ENCODE measurements at places on chromosomes 3 and 15. TPM values are rescaled to one million over a fixed set of nuclear protein-coding genes. Genes with fewer than 3 reads are reported as not detected.

- no peak for DNase-seq
Measured at GRCh38 chr3:176839466-176839865, 357.8 kb downstream of the TBL1XR1 start.

The GOLGA8N gene
- 2.4 TPM for total RNA-seq

- no peak for DNase-seq
Measured at GRCh38 chr15:101391431-101391830, 96.4 kb upstream of the SNRPA1 start.

DNA sequence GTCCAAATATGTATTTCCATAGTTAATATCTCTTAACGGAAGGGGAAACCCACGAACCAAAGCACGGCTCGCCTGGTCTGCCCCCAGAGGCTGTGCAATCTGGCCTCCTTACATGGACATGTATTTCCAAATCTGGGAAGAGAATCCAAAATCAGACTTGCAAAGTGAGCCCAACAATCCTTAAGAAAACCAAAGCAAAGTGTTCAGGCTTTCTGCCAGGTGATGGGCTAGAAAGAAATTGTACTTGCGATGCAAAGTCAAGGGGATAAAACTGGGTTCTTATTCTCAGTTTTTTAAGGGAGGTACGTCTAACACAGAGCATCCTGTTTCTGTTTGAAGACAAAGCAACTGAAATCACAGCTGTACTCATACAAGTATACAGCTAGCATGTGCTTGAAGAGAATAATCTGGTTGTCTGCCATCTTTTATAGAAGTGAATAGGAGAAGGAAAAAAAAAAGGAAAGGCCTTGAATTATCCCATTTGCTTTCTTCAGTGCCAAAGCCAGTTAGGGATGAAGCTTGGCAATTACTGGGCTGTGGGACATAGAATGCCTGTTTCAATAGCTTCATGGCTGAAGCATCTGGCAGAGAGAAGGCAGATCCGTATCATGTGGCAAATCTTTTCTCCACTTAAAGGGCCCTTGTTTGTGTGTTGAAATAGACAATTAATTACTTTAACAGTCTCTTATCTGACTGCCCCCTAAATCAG is 48.4 kb downstream of the LRIG1 start:
- no peak for DNase-seq
